ENCODE measurements at places on chromosomes 3 and 15.

DNA sequence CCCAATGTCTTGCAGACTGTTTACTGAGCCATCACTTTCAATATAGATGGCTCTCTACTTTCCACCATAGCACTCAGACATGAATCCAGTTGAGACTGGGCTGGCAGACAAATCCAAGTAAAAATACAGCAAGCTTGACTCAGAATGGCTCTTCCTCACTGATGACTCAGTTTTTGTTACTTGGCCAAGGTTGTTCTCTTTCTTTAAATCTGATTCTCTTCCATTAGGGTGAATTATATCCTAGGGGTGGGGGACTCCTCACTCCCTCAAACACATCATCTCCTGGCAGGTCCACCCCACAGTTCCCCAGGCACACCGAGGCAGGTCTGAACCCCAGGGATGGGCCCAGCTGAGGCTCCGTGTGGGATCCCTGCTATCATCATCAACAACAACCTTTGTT is 157.9 kb downstream of the MEX3B start:
- DNase-seq, result no peak

DNA sequence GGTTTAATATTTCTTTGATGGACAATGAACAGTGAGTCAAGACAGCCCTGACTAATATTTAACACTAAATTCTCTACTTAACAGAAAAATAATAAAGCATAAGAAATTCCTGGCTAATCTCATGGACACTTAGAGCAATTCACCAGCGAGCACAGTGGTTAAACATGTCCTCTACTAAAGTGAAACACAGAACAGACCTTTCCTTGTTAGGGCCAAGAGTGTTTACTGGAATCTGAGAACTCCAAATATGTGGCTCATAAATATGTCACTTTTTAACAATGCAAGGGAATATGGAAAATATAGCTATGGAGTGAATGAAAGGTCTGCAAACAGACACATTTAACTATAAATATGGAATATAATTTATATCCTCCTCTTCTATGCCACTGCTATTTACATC is 18.6 kb upstream of the IGSF10 start:
- DNase-seq, result no peak

GRCh38 chr15:52737720-52738119 is 52.4 kb downstream of the ONECUT1 start:
- DNase-seq, result no peak

DNA sequence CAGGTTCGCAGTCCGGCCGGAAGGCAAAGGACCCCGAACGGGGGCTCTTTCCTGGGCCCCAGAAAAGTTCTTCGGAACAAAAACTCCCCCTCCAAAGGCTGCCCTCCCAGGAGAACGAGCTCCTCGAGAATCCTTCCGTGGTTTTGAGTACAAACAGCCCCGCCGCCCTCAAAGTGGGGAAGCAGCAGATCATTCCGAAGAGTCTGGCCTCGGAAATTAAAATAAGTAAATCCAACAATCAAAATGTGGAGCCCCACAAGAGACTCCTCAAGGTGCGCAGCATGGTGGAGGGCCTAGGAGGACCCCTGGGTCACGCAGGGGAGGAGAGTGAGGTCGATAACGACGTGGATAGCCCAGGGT is 1.3 kb downstream of the ARHGEF26 start:
- no peak for DNase-seq

GRCh38 chr3:62955126-62955525 is 79.9 kb upstream of the CADPS start:
- no peak for DNase-seq

- no peak for DNase-seq
These were observed 92.8 kb upstream of the TGFBR2 start for GRCh38 chr3:30513374-30514152.

DNA sequence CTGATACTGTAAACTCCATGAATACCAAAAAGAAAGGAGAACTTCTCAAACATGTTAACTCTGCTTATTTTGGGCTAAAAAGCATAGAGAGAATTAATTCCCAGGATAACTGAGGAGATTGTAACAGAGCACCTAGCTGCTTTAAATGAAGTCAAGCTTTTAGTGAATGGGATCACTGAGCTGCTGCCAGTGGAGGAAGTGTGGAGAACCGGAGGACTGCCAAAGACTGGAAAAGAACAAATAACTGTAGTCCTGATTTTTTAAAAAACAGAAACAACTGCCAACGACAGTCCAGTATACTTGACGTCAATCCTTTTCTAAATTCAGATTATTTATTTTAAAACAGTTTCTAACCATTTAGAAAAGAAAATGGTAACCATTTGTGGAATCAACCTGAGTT is 3.3 kb downstream of the C3orf70 start:
- DNase-seq, result no peak

DNA sequence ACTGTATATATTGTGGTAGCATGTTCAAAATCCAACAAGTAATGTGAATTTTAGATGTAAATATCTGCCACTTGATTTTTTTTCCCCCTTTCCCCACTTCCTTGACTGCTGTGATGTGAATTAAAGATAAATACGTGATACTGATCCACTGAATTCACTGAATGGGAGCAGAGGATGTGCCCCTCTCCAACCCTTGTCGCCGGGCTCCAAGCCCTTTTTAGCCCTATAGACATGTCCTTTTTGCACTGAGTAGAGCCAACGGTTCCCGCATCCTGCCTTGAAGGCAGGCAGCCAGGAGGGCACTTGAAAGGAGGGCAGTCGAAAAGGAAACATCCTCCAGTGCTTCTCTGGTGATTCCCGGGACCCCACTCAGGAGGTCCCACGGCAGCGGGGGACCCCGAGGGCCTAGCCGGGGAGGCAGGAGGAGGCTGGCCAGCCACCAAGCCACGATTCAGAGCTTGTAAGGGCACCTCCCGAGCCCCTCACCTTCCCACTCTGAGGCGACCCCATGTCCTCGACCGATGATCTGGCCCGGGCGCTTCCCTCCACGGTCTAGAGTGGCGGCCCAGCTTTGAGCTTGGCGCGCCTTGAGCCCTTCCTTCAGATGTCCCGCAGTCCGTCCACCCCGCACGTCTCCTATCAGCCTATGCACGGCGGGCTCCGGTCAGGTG is 901 bp upstream of the MANF start:
- DNase-seq, result no peak

- no peak for DNase-seq
These were observed 51.0 kb upstream of the MYZAP start for GRCh38 chr15:57540736-57541135.

DNA sequence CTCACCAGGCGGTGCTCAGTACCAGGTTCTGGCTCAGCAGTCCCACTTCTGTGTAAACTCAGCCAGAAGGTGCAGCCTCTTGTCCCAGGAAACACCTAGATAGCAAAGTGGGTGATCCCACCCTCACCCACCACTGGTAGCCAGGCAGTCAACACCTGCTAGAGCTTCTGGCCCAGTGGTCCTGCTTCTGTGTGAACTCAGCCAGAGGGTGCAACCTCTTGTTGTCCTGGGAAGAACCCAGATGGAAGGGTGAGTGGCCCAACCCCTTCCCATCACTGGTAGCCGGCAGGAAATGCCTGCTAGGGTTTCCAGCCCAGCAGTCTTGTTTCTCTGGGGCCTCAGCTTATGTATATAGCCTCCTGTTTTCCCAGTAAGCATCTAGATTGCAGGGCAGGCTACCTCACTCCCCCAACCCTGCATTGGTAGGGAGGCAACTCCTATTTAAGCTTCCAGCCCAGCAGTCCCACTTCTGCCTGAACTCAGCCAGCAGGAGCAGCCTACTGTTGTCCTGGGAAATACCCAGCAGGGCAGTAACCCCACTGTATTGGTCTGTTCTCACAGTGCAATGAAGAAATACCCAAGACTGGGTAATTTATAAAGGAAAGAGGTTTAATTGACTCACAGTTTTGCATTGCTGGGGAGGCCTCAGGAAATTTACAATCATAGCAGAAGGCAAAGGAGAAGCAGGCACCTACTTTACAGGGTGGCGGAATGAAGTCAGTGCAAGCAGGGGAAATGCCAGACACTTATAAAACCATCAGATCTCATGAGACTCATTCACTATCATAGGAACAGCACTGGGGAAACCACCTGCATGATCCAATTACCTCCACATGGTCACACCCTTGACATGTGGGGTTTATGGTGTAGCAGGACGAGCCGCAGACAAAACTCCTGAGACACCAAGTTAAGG is 110.6 kb downstream of the DTWD1 start:
- no peak for DNase-seq

DNA sequence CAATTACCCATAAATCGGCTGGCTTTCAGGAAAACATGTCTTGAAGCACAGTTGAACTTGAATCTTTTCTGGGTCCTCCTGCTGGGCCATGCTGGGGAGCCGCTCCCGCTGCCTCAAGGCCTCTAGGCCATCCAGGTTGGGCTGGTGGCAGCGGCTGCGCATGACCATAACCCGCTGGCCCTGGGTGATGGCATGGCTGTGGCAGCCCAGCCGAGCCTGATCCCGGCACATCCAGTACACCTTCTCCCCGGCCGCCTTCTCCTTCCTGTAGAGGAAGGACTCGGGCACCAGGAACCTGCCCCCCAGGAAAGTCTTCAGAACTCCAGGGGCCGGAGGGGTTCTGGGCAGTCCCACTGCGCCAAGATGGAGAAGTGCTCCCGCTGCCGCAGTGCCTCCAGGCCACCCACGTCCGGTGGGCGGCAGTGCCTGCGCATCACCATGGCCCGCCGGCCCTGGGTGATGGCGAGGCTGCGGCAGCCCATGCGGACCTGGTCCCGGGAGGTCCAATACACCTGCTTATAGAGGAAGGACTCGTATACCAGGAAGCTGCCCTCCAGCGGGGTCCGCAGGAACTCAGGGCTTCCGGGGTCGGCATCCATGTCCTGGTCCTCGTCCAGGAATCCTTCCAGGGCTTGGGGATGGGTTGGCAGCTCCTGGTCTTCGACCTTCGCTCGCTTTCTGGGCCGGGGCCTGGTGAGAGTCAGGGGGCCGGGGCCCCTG is 84.3 kb upstream of the FXR1 start:
- DNase-seq, result no peak

DNA sequence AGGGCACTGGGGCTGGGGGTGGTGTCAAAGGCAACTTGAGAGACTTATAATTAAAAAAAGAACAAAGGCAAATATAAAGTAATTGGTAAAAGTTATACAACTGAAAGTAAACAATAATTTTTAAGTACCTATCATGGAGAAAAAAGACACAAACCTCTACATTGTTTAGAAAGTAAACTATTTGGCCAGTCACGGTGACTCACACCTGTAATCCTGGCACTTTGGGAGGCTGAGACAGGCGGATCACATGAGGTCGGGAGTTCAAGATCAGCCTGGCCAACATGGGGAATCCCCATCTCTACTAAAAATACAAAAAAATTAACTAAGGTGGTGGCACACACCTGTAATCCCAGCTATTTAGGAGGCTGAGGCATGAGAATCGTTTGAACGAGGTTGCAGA is 25.8 kb downstream of the RPSA start:
- no peak for DNase-seq

- no peak for DNase-seq
These were observed 394.9 kb downstream of the PTPRG start for GRCh38 chr3:61956236-61956635.

DNA sequence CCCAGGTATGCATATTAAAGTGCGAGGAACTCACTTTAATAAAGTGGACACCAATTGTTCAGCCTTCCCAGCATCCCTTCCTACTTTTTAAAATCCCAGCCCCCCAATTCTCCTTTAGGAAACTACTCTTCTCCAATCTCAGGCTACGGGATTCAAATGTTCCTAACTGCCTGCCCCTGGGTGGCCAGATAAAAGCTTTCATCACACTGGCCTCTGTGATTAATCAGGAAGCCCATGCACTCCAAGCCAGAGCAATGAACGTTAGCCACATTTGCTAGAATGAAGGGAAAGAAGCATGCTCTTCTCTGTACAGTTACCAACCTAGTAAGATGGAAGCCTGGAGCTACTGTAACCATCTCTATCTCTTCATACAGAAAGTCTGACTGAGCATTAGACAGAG is 250.3 kb upstream of the UBE2E2 start:
- DNase-seq, result no peak

DNA sequence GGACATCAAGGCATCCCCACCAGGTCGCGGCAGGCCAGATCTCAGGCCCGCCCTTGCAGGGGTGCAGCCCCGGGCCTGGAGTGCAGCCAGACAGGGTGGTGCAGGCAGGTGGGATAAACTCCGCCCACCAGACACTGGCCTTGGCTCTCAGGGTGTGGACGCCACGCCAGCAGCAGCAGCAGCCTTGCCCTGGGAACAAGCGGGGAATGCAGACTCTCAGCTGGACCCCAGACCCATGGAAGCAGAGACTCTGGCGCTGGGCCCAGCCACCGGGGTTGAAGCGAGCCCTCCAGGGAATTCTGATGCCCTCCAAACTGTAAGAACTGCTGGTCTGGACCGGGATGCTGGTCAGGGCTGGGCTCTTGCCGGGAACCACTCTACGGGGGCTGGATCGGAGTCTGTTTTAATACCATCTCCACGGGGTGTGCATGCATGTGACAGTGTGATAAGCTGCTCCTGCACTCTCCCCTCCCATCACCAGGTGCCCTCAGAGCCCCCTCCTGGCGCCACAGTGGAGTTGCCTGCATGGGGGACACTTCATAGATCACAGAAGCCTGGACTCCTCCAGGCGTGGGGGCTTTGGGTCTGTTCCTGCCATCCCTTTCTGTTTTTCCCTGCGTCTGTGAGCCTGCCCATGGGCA is 142.7 kb downstream of the NSMCE3 start:
- DNase-seq, result no peak

DNA sequence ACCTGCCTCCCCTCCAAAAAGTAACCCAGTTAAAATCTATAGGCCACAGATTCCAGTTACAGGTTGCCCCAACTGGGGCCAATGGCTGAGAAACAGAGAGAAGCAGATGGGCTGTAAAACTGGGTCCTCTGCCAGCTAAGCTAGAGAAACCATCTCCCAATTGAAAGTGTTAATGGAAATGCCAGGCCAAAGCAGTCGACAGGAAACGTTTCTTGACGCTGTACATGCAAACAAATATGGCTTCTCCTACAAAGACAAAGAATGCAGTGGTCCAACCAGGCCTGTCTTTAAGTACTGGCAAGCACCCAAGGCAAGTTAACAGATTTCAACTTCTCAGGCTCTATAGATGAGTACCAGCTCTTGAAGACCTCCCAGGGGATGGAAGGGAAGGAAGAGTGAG is 71.3 kb downstream of the MAGI1 start:
- no peak for DNase-seq

- no peak for DNase-seq
These were observed 217.4 kb upstream of the CD96 start for GRCh38 chr3:111324645-111325044.

DNA sequence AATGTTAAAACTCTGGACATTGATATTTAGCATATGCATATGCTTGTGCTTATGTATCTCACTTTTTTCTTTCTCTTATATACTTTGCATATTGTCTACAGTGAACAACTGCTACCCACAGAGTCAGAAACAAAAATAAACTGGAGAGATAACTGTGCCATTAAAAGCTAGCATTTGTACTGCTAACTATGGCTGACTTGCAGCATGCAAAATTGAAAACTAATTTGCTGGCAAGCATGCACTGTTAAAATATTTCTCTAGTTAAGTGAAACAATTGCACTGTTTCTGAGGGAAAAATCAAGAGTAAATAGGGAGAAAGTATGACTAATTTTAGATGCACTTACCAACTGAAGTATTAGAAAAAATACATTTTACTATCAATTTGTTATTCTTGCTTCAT is 177.8 kb downstream of the CBLB start:
- DNase-seq, result no peak

GRCh38 chr3:149442851-149443544 is 31.5 kb upstream of the TM4SF4 start:
- no peak for DNase-seq
